Activated CD4-positive, alpha-beta T cell treated with anti-CD3 and anti-CD28 coated beads for 48 hours (primary cell): ENCODE measurements at places on chromosomes 11 and 22.

DNA sequence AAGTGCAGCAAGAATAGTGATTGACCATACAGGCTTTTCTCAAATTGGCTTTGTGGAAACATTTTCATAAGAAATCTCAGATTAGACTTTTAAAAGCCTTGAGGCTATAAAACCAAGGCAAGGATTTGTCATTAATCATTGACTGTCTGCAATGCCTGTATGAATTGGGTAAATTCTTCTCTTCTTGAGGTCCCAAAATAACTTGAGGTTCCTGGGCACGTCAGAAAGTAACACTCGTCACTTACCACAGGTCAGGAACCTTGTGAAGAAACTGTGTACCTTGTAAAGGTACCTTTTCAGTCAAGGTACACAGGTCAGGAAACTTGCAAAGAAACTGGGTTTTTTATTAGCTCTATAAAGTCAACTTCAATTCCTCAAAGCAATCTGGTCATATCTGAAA, 43.3 kb upstream of the SORL1 start:
- DNase-seq, result no peak

DNA sequence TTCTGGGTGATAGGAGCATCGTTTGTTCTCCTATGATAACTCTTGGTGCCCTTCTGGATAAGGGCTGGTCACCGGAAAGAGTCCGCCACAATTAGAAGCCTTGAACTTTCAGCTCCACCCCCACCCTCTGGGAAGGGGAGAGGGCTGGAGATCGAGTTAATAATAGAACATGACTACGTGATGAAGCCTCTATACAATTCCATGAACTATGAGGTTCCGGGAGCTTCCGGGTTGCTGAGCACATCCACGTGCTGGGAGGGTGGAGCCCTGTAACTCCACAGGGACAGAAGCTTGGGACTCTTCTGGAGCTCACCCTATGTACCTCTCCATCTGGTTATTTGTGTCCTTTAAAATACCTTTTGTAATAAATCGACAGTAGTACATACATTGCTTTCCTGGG, 40.3 kb downstream of the ARHGAP42 start:
- no peak for DNase-seq

- no peak for DNase-seq
These were observed 15.8 kb downstream of the SBF1 start for GRCh38 chr22:50459016-50459415.

DNA sequence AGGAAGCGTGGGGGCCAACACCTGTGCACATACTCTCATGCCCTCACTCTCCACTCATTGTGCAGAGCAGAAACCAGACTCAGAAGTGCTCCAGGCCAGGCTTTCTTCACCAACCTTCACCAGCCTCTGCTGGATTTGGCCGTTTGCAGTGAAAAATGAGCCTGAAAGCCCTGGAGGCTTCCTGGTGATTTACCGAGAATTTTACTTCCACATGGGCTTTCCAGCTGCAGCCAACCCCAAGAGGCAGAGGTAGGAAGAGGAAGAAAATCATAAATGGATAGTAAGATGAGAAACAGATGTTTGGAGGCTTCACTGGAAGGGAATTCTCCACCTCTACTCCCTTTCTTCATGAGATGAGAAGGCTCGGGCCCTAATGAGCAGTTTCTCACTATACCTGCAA, 155.4 kb downstream of the ETS1 start:
- no peak for DNase-seq

DNA sequence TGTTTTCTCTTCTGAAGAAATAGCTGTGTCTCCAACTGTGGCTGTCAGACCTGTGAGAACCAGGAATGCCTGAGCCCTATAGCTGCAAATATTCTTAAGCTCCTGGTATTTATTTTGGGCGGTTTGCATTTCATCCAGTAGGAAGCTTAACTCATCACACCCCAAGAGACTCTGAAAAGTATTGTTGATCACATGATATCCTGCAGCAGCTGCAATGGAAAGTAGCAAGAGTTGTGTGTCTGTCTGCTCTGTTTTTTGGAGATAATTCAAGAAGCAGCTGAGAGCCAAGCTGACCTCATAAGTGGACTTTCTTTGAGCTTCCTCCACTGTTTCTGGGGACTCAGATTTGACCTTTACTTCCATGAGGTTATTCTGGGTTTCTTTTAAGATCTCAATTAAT, 36.4 kb upstream of the MRPL17 start:
- no peak for DNase-seq

GRCh38 chr11:66239998-66240780, 28.2 kb upstream of the RAB1B start:
- DNase-seq, result no peak

- no peak for DNase-seq
These were observed 50.1 kb downstream of the FBLN1 start for GRCh38 chr22:45552580-45553350.

DNA sequence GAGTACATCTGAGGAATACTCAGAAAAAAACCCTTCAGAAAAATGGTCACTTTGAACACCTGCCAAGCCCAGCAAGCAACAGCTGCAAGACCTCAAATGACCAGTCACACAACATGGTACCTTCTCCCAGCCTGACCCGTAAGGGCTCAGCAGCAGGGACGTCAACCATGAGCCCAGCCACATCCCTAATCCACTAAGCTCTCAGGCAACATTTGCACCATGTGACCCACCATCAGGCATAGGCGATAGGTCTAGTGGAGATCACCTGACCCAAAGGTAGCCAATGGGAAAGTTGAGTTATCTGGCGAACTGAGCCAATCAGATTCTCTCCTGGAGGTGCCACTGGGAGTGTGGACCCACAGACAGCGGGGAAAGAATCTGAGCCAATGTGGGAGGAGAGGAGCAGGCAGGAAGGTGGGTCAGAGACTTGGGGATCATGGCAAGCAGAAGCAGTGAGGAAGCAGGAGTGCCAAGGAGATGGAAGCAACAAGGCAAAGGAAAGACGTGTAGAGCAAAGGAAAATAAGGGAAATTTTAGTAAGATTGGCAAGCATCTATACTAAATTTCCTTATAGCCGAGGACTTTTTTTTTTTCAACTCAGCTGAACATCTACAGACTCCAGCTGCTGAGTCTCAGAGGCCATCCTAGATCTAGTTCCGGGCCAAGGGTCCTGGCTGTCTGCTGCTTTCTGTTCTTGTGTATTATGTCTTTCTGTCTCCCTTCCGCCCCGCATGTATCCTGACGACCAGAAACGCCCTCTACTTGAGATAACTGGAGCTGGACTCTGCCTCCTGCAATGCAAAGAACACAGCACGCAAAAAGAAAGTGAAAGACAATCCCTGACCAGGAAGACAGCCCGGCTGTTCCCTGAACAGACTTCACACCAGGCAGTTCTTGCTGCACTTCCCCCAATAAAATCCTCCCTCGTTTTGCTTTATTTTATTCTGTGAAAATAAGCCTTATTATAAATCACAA, 11.0 kb upstream of the PLAAT2 start:
- peak; percentile 29 for DNase-seq

DNA sequence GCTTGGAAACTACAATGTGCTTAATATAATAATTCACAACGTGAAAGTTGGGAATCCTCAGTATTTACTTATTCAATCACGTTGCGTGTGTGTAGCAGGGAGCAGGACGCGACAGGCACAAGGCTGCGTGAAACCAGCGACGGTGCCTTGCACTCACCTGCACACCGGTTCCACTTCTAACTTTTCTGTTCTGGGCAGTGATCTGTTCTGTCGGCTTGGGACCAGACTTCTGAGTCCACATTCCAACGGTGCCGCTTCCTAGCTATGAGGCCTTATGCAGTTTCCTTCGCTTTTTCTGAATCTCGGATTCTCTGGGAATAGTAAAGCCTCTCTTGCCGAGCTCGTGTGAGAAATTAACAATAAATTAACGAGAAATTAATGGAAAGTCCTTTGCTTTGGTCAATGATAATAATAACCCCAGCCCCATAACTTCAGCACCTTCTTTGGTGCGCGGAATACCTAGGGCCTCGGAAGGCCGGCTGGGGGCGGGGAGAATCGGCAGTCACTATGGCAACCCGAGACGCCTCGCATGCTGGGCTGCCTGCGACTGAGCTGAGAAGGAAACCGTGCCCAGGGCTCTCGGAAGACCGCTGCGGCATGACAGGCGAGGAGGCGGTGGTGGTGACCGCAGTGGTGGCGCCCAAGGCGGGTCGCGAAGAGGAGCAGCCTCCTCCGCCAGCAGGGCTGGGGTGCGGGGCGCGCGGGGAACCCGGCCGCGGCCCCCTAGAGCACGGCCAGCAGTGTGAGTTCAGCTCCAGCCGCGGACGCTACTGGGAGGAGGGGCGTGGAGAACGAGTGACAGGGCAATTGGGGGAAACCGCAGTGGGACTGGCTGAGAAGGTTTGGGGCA, at the start of gene C11orf97:
Gene C11orf97 (plus strand): TSS at position 530 of the 850 bp plus-strand sequence. CDS start 68 bp downstream, at position 598.
- DNase-seq, result peak; percentile 68

DNA sequence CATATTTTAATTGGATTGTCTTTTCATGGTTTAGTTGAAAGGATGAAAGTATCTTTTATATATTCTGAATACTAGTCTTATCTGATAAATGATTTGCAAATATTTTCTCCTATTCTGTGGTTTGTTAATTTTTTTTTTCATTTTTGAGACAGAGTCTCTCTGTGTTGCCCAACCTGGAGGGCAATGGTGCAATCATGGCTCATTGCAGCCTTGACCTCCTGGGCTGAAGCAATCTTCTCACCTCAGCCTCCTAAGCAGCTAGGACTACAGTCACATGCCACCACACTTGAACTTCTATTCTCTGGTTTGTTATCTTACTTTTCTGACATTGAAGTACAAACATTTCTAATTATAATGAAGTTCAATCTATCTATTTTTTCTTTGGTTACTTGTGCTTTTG, 30.0 kb upstream of the FAR1 start:
- no peak for DNase-seq

DNA sequence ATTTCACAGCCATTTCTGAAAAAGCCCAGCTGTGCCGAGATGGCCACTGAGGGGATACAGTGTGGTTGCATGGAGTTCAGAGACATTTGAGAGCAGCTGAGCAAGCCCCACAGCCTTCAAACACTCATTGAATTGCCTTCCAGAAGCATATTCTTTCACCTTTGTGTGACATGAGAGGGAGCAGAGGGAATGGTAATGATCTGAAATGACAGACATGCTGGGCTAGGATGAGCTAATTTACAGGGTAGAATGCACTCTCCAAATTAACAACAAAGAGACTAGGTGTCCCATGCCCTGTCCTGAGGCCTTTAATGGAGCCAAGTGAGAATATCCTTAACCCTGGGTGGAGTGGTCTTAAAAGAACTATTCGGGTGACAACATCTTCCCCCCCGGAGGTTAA, 585.4 kb downstream of the NELL1 start:
- no peak for DNase-seq

- no peak for DNase-seq
These were observed 42.6 kb downstream of the MAP6 start for GRCh38 chr11:75625991-75626888.

DNA sequence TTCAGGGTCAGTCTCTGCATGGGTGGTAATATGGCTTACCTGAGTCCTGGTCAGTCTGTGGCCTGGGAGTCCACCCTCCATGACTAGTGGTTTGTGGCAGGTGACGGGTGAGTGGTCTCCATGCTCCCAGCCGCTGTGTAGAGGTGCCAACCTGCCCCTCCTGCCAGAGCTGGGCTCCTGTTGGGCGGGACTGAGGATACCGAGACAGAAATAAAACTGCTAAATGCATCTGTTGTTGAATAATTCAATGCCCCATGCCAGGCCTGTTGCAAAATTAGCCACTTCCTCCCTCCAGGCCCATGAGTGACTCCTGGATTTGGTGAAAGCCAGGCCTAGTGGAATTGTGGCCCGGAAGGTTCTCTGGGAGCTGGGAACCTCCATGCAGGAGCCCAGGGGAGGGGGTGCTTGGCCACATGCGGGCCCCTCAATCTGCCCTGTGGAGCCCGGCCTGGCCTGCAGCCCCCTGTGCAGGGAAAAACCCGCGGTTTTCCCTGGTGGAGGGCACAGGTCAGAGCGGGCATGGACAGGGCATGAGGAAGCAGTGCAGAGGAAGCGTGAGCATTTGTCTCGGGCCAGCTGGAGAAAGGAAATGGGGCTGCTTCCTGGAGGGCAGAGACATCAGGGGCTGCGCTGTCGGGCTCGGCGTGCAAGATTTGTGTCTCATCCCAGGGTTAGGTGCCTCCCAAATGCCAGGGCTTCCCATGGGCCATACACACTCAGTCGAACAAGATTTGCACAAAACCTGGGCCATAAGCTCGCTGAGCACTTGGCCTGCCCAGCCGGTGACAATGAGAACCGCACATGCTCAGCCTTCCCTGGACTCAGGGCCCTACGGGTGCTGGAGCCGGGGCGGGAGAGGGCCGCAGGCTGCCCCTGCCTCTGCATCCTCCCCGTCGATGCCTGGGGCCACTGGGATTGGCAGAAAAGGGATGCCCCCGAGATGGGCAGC, 66.9 kb downstream of the KCNQ1 start:
- DNase-seq, result no peak

- no peak for DNase-seq
These were observed 28.1 kb downstream of the SBF2 start for GRCh38 chr11:10265936-10266335.

DNA sequence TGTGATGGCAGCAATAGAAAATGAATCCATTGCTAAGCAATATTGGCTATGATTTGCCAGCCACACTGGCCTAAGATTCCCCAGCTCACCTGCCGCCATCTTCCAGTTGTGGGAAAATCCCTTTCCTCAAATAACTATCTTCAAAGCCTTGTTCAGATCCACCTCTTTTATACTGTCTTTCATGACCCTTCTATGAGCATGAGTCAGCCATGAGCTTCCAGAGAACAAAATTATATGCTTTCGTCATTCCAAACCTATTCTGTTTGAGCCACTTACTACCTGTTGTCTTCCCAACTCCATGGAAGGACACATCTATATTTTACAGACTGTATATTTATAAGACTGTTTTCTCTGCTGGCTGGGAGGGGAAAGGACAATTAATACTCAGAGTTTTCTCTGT, 25.0 kb upstream of the PRSS23 start:
- DNase-seq, result no peak

DNA sequence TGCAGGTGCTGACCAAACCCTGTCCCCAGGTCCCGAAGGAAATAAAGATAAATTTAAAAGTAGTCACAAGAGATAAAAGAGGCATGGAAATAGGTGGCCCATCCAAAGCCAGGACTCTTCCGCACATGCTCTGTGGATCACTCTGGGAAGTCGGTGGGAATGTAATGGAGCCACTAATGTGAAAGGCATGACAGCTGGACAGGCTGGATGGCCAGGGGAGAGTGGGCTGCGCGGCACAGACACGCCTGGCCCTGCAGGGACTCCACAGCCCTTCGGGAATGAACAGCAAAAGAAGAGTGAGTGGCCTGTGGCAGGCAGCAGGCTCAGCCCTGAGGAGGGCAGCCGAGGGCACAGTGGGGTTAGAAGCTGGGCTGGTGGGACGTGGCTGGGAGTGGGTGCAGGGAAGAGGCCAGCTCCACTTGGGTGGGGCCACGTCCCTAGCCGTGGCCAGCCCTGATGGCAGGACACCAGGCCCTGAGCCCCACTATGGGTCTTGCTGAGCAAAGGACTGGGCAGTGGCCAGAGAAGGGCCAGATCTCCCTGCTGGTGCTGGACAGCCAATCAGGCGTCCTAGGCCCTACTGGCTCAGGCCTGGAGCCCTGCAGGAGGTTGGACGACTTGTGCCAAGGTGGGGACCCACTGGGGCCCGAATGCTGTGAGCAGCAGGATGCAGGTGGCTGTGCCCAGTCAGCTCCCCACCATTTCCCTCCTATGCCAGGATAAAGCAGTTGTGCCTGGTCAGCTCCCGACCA, 31.3 kb upstream of the GNB1L start:
- no peak for DNase-seq

GRCh38 chr11:70220136-70220535, 17.0 kb downstream of the FADD start:
- DNase-seq, result no peak
